ENCODE measurements at places on chromosomes 1 and 21. TPM values are rescaled to one million over a fixed set of nuclear protein-coding genes. Genes with fewer than 3 reads are reported as not detected.

DNA sequence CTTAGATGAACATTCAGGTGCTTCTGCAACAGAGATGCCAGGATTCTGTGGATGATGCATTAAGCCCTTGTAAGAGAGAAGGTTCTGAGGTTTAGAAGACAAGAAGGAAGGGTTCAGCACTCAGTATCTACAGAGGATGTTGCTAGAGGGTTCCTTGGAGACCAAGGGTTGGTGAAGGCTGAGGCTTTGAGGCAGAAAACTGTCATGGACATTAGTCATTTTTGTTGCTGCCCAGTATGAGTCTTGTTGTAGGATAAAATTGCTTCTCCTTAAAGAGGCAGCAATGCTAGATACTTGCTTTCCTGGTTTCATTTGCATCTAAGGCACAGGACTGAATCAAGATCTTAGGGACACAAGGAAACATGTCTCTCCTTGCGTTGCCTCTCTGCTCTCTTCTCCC, 319.4 kb upstream of the NFIA start:
- DNase-seq, result no peak

GRCh38 chr1:99818063-99818699, 32.0 kb upstream of the AGL start:
- DNase-seq, result no peak

- DNase-seq, result no peak
Measured at GRCh38 chr21:35565204-35565611, 495.1 kb downstream of the SETD4 start.

GRCh38 chr1:92968138-92969032, 7.1 kb upstream of the DIPK1A start:
- no peak for DNase-seq

- peak; percentile 26 for DNase-seq
Measured at GRCh38 chr1:209850342-209850979, 22.7 kb downstream of the UTP25 start.

GRCh38 chr1:37753473-37754321, 11.2 kb downstream of the EPHA10 start:
- DNase-seq, result no peak

- no peak for DNase-seq
Measured at GRCh38 chr1:42340093-42340492, 5.1 kb upstream of the FOXJ3 start.

DNA sequence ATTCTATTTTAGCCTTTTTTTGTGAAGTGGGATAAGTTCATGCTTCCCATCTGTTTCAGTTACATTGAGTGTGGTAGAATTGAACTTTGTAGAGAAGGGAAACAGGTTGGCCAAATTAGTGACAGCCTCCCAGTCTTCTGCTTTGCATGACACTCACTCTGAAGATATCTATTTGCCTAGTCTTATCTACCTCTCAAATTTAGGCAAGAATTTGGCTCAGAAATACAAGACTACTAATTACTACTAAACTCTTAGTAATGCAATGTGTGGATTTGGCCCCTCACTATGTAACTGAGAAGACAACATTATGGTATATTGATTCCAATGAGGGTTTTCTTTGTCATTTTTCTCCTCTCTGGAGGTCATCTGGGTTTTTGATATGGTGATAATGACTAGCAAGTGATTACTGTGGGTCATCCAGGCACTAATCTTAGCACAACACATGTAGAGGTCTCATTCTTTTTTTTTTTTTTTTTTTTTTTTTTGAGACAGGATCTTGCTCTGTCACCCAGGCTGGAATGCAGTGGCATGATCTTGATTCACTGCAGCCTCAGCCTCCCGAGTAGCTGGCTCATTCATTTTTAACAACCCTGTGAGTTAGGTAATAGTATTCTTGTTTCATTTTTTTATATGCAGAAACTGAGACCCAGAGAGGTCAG, 6.3 kb downstream of the FAM20B start:
- no peak for DNase-seq

- DNase-seq, result peak; percentile 47
Measured at GRCh38 chr1:40404670-40405462, 31.3 kb downstream of the SMAP2 start.

Gene TINAGL1
- total RNA-seq, result not detected

Gene PYHIN1
- 56.6 TPM for total RNA-seq

Gene COL8A2
- total RNA-seq, result not detected

Gene TRAF3IP3
- 422 TPM for total RNA-seq

Gene HTR6
- total RNA-seq, result not detected

Gene GPR3
- 0.65 TPM for total RNA-seq

Gene PPFIA4
- 28.9 TPM for total RNA-seq
